AG08396 (cell line): ENCODE measurements at places on chromosomes 5 and 9.

GRCh38 chr5:582936-583635 is 29.1 kb upstream of the CEP72 start:
- DNase-seq, result no peak

GRCh38 chr5:32598997-32599549 is 13.7 kb downstream of the SUB1 start:
- DNase-seq, result no peak

GRCh38 chr9:136939996-136940525 is 4.5 kb downstream of the FBXW5 start:
- DNase-seq, result no peak

DNA sequence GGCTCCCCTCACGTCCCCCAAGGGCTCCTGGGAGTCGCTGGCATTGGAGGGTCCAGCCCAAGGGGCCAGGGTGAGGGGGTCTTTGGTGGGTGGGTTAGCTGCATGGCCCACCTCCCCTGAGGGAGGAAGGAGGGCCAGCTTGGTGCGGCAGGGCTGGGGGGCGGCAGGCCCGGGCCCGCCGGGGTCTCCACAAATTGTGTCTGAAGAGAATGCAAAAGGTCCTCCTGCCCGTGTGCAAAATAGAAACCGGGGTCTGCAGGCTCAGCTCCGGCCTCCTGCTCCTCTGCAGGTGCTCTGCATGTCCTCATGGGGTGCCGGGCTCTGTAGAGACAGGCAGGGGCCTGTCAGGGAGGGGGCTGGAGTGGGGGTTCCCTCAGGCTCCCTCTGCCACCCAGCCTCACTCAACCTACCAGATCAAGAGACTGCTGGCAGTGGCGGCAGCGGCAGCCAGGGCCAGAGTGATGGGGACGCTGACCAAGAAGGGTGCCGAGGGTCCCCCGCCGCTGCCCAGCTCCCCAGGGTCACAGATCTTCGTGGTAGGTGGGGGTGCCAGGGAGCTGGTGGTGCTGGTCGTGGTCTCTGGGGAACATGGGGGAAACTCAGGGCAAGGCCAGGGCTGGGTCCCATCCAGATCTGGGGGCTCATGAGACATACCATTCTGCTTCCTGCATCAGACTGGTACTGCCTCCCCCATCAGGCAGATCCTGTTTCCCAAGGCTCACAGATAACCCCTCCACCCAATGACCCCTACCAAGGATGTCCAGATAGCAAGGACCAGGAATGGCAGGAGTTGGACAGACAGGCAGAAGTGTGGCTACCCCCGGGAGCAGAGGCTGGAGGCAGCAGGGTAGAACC is 29.2 kb upstream of the ENHO start:
- DNase-seq, result no peak

DNA sequence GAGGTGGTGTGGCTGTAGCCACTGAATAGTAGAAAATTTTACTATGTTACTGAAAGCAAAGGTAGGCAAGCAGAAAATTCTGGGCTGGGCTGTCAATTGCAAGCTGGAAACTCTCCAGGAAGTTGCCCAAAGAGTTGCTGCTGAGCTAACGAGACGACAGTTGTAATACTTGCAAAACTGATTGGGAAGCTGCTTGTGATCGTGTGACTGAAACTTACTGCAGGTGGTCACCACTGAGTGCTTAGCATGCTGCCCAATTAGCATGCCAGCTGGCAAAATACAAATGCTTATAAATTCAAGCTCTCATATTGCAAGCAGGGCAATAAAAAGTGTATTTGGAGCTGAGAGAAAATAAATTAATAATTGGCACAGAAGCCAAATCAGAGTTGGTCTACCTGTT is 758.5 kb upstream of the EDIL3 start:
- no peak for DNase-seq

DNA sequence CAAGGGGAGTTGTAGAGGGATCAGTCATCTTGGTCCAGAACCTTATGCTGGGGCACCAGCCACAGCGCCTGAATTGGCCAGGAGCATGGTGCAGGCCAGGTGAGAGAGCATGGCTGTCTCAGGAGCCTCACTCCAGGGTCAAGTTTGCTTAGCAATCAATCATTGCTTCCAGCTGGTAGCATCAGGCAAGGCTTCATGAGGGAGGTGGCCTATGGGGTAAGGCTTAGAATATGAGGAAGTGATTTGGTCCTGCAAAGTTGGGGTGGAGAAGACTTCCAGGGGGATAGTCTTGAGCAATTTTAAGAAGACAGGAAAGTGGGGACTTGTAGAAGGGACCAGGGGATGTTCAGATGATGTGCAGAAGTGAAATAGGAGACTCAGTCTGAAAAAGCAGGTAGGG is 53.9 kb upstream of the PITX1 start:
- no peak for DNase-seq

- peak; percentile 64 for DNase-seq
Observed at GRCh38 chr5:34474573-34475021, 181.5 kb upstream of the RAI14 start.

GRCh38 chr9:6766606-6767005 is 8.8 kb downstream of the KDM4C start:
- no peak for DNase-seq

- no peak for DNase-seq
Observed at GRCh38 chr9:95429948-95430620, 86.7 kb downstream of the PTCH1 start.

DNA sequence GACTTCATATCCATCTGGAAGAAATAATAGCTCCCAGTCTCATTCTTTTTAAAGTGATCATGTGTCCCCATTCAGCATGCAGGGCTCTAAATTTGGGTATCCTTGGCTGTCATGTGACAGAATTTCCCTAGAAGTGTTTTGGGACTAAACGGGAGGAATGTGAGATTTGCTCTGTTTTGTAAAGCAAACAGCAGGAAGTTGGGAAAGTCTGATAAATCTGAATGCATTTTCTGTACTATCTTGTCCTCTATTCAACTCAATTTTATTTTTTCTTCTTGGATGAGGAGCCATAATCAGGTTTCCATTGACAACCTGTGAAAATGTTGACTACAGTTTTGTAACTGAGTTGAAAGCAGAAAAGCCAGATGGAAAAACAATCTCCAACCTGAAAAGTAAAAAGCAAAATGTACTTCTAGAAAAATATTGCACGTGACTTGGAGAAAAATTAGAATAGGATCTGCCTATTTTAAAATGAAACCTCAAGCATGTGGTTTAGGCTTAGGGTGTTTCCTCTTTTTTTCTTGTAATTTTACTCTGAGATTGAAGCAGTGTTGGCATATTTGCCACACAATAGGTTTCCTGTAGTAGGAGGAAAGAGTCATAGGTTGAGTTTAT is 76.2 kb upstream of the IL6ST start:
- DNase-seq, result no peak

DNA sequence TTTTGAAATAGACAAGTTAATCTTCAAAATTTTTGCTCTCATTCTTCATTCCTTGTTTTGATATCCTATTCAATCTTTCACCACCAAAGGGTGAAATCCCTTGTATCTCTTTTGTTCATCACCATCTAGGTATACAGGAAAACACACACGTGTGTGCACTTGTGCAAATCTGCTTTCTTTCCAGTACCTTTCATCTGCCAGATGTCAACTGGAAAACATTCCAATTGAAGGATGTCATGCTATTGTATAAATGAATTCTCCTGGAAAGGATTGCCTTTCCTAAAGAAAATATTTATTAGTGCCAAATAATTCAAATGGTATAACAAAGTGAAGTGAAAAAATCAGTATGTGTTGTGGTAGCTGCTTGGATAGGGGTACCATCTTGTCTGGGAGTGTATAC is 123.7 kb downstream of the RANBP17 start:
- DNase-seq, result no peak

- no peak for DNase-seq
Observed at GRCh38 chr9:38380872-38381534, 11.5 kb upstream of the ALDH1B1 start.

DNA sequence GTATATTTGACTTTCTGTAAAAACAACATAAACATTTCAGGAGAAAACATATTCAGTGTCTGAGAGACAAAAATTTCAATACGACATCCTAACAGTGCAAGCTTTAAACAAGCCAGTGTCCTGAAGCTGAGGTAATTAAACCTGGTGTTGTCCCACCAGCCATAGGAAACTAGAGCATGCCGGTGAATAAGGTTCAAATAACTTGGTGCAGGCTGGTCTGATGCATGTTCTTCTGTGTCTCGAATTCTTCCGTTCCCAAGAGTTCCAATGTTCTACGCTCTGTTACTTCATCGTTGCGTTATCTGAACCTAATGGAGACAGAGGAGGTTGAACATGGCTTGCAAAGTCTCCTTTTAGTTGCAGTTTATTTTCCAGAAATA is 48.9 kb downstream of the ADAMTS16 start:
- DNase-seq, result no peak

- DNase-seq, result no peak
Observed at GRCh38 chr5:158607088-158607487, 492.6 kb downstream of the EBF1 start.

DNA sequence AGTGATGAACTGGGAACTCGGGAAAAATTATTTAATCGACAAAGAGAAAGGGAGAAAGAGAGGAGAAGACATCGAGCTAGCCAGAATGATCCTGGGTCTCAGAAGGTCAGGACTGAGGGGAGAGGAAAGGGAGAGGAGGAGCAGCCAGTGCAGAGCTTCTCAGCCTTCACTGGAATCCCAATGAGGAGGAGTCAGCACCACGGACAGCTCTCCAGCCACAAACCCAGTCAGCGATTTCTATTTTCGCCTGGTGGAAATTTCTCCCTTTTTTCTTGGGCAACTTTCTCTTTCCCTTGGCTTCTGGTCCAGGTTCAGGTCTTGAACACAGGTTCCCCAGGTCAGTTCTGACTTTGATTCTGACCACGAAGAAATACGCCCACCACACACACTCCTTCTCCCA is 1.6 kb upstream of the BRINP1 start:
- DNase-seq, result peak; percentile 64

DNA sequence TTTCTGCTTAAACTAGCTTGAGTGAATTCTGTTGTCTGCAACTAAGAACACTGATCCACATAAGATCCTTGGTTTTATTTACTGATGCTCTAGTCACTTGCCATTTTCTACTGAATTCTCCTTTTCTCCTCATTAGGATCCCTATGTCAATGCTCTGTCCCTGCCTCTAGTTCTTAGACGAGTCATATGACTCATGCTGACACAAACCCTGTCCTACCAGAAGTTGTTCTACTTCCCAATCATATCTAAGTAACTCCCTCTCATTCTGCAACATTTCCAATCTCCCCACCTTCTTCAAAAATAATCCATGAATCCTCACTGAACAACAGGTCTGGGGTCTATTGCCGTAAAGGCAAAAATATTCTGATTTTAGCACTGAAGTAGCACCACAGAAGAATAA is 47.1 kb upstream of the DMRT1 start:
- no peak for DNase-seq

- no peak for DNase-seq
Observed at GRCh38 chr5:132230871-132231270, 3.2 kb upstream of the P4HA2 start.

GRCh38 chr5:79318935-79319614 is 83.1 kb downstream of the JMY start:
- peak; percentile 73 for DNase-seq

GRCh38 chr9:94921092-94921471 is 194.6 kb downstream of the AOPEP start:
- DNase-seq, result peak; percentile 60

- DNase-seq, result peak; percentile 51
Observed at GRCh38 chr9:105656131-105656921, 5.9 kb upstream of the TAL2 start.

DNA sequence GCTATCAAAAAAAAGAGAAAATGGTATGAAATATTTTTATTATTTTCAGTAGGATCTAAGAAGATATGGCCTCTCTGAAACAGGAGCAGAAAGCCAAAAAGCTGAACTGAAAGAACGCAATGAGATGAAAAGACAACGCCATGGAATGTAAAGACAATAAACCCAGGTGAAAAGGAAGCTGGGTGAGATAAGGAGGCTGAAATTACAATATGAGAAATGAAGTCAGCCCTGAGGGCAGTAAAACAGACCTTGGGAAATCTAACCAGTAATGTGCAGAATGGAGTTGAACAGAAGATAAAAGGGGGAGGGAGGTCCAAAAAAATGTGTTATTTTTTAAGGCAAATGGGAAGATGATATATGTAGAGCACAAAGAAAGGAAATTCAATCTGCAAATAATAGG is 265.3 kb downstream of the ENC1 start:
- no peak for DNase-seq

DNA sequence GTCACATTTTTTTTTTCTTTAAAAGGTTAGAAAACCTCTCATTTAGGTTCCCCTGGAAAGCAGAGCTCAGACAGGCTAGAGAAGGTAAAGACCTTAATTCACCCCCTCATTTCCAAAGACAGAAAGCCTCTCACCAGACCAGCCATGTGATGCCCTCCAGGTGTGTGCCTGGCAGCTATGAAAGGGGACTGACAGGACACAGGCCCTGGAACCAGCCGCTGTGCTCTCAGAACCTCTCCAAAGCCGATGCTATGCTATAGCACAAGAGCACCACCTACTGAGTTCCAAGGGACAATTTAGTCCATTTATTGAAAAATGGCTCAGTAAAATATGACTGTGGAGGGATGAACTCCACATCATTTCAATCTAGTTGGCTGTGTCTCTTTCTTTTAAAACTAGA is 48.8 kb downstream of the FANCC start:
- peak; percentile 30 for DNase-seq
